ENCODE measurements at places on chromosomes 1 and 21.

- DNase-seq: no peak
Observed at GRCh38 chr21:46114963-46115362, 17.1 kb downstream of the COL6A2 start.

DNA sequence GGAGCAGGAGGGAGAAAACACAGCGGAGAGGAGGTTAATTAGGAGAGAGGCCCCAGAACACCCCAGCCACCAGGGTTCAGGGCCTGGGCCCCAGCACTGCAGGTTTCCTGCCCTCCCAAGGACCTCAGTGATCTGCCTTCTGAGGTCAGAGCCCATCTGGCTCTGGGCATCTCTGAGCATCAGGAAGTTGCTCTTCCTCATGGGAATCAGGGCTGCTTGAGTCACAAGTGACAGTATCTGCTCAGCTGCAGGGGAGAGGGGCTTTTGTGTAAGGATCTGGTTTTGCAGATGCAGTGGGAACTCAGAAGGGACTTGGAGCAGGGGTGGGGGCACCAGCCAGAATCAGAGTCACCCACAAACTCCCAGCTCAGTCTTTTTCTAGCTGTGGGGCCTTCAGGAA lies 472.1 kb downstream of the PTPRU start:
- DNase-seq: no peak

DNA sequence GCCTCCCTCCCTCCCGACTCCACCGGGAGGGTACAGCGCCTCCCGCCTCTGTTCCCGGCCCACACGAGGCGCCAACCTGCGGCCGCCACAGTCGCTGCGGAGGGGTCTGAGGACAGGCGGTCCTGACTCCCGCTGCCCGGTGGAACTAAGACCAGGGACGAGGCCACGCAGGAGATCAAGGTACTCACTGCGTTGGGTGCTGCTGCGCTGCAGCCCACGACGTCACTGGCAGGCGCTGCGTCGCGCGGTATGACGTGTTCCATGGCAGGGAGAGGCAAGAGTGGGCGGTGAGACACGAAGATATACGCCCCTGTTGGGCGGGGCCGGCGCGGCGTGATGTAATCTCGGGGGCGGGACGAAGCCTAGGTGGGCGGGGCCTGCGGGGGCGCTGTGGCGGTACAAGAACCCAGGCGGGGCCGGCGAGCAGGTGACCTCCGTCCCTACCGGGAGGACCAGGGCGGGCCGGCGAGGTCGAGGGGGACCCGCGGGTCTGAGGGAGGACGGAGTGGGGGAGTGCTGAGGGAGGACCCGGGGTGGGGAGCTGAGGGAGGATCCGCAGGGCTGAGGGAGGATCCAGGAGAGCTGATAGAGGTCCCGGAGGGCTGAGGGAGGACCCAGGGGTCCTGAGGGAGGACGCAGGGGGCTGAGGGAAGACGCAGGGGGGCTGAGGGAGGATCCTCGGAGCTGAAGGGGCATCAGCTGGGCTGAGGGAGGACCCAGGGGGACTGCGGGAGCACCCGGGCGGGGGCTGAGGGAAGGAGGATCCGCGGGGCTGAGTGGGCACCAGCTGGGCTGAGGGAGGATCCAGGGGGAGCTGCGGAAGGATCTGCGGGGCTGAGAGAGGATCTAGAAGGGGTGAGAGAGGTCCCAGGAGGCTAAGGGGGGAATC lies at the start of gene MRPL55:
TSS of gene MRPL55 (minus strand) at position 227 of the 889 bp plus-strand sequence. CDS start 1,039 bp downstream, outside the sequence.
- peak; percentile 92 for DNase-seq

GRCh38 chr1:211327346-211327921 lies 801 bp downstream of the TRAF5 start:
- peak; percentile 47 for DNase-seq

- DNase-seq: peak; percentile 87
Observed at GRCh38 chr1:167121375-167122120, 27.7 kb downstream of the STYXL2 start.

GRCh38 chr1:7250597-7251453 lies 465.6 kb downstream of the CAMTA1 start:
- no peak for DNase-seq

- no peak for DNase-seq
Observed at GRCh38 chr1:246063013-246063616, 444.0 kb downstream of the SMYD3 start.
